GM23248 (cell line): ENCODE measurements at places on chromosomes 5 and 9. TPM values are rescaled to one million over a fixed set of nuclear protein-coding genes. Genes with fewer than 3 reads are reported as not detected.

Gene FRMD3
- 0.13 and 0.32 TPM in 2 replicates for total RNA-seq

Gene SLC6A7
- total RNA-seq, result not detected in 2 replicates

Gene PLPPR1
- total RNA-seq, result not detected in 2 replicates

Gene CRHBP
- not detected in 2 replicates for total RNA-seq

Gene GLDC
- total RNA-seq, result 0.11 TPM in 1 of 2 replicates, not detected in the other

Gene WHRN
- 0.76 and 1.1 TPM in 2 replicates for total RNA-seq

Gene NR6A1
- total RNA-seq, result not detected in 2 replicates

- DNase-seq, result no peak
Observed at GRCh38 chr5:174895360-174895759, 171.0 kb downstream of the MSX2 start.

GRCh38 chr5:22372826-22373660, 480.1 kb downstream of the CDH12 start:
- no peak for DNase-seq

- DNase-seq, result no peak
Observed at GRCh38 chr5:23742701-23743100, 235.3 kb downstream of the PRDM9 start.

- DNase-seq, result no peak
Observed at GRCh38 chr5:133461796-133462516, 150.4 kb downstream of the FSTL4 start.

DNA sequence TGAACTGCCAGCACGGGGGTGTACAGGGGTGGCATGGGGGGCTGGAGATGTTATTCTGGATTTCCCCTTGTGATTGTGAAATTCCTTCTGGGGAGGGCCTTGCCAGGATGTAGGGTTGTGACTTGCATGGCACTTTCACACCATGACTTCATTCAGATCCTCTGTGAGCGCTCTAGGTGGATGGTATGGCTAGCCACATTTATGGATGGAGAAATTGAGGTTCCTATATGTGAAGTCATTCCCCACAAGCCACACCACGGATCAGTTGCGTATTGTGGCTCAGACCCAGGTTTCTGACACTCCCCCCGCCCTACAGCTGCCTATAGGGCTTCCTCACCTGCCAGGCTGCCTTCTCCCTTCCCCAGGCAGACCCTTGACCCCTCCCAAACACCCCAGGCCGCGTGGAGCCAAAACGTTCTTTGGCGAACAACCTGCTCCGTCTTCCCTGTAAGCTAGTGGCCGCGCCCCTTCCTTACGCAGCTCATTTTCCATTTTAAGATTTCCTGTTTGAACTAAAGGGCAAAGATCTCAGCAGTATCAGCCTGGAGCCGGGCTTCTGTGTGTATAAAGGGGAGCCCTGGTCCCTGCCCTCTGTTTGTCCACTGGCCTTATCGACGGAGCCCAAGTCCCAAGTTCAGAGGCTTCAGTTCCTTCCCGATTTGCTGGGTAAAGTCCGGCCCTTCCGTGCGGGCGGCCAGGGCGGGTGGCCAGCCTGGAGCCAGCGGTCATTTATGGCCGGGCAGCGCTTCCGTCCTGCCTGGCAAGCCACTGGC, 97.8 kb upstream of the KLF4 start:
- DNase-seq, result no peak

DNA sequence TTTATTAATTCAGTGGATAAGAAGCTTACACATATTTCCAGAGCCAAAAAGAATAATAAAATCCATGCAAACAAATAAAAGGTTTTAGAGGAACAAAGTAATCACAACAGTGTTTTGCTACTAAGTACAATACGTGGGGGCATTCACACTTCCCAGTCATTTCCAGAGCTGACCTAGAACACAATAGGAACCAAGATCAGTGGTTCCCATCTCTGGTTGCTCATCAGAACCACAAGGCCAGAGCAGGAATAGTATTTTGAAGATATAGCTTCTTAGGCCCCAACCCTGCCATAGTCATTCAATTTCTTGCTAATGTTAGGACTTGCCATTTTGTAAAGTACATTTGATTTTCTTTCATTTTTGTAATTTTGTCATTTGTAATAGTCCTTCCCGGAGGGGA, 215.4 kb downstream of the NR3C1 start:
- DNase-seq, result no peak

DNA sequence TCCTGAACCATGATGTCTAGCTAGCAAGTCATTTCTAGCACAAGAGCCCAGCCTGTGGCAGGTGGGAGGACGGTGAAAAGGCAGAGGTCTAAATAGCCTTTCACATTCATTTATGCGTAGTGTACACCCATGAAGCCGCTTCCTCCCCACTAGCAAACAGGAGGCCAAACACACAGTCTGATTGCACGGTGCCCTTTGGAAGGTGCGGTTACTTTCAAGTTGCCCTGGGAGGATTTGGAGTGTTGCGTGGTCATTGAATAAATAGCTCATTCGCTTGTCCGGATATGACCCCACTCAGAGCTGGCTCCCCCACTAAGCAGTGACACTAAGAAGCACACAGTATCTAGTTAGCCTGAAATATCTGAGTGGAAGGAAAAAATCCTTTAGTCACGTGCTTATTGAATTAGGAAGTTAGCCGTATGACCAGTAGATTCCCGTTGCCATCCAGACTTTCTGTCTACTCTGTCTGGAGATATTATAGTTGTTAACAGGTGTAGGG, 664 bp upstream of the ARSB start:
- peak; percentile 70 for DNase-seq

GRCh38 chr9:86865952-86866351, 81.4 kb downstream of the GAS1 start:
- DNase-seq, result no peak

DNA sequence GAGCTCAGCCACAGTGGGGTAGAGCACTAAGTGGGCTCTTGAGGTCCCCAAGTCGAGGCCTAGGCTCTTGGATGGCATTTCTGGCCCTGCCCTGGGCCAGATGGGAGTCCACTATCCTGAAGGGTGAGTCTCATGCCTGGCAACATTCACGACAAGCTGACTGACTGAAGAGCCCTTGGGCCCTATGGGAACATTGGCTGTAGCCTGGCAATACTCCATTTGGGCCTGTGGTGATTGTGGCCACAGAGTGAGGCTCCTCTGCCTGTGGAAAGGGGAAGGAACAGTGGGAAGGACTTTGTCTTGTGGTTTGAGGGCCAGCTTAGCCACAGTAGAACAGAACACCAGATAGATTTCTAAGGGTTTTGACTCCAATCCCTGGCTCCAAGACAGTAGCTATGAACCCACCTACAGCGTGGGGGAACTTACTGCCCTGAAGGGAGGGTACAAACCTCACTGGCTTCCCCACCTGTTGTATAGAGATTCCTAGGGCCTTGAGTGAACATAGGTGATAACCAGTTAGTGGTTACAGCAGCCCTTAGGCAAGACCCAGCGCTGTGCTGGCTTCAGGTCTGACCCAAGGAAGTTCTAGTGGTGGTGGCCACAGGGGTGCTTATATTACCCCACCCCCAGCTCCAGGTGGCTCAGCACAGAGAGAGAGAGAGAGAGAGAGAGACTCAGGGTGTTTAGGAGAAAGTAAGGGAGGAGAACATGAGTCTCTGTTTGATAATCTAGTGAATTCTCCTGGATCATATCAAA, 72.4 kb downstream of the KIAA0825 start:
- DNase-seq, result no peak

DNA sequence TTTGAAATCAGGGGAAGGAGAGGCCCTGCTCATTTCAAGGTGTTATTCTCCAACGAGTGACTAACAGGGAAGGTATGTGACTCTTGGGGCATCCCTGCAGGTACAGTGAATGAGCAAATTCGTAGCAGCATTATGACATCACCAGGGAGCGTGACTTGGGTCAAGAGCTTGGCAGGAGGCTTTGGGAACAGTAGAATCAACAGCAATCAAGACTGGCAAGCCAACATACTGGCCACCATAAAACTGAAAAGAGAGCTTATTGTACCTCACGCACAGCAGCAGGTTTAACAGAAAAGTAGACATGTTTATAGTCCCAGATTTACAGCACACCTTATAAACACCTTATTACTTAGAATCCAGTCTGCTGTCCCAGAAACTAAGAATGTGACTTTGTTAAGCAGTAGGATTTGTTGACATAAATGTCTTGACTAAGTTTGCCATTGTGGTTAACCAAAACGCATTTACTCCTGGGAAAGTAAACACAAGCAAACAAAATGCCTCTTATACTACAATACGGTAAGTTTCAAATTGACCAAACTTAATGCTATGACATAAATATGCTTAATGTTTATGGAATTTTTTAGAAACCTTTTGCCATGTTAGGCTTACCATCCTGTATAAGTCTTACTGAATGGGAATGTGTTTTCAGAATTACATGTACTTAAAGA, 297.8 kb downstream of the NPR3 start:
- no peak for DNase-seq

DNA sequence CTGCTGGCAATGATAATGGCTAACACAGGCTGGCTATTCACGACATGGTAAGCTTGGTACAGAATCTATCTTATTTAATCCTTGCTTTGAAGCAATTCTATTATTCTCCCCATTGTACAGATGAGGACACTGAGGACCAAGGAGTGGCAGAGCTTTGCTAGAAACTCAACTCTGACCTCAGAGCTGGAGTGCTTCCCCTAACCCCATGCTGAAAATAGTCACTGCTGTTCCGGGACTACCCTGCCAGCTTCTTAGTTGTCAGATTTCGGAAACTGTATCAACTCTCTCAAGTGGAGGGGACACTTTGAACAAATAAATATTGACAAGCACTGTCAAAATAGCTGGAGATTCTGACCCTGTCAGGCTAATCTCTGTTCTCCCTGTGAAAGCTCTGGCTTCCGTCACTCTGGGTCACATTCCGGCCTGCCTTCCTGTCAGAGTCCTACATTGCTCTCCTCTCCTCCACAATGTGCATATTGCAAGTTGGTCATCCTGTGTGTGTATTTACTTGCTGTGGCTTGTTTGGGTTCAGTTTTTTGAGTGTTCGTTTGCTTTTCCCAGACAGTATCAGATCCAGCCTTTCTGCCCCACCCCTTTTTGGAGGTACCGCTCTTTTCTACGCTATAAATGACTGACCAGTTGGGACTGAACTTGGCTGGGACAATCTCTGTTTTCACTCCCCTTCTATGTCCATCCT, 134.3 kb upstream of the MAP1B start:
- DNase-seq, result no peak

GRCh38 chr5:167968837-167969236, 322.6 kb upstream of the WWC1 start:
- no peak for DNase-seq

DNA sequence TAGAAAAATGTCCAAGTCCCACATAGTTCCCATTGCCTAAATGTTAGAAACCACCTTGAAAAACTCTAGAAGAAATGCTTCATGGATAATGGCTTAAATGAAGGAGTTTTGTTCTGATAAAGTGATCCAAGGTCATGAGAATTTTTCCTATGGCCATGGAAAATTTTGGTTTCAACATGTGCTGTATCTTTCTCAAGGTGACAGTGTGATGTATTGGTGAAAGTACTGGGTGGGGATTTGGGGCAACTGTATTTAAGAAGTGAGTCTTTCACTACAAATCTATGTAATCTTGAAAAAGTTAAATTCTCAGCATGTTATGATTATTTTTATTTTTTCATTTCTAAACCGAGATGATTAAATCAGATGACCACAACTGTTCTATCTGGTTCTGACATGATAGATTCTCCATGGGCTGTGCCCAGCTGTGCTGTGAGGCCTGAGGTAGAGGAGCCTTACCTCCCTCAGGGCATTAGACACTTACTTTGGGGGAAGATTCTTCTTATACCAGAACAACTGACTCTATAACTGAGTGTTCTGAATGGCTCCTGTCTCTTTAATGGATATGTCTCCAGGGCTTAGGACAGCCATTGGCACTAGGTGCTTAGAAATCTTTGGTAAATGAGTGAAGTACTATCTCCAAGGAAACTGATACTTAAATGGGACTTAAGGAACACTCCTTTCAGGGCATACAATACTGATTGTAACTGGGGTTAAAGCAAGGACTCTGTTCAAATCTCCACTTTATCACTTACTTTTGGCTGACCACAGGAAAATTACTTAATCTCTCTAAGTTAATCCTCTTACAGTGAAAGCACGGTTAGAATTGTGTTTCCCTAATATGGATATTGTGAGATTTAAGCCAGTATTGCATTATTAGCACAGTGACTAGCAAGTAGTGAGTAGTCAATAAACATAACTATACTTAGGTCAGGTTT, 397.4 kb upstream of the MEF2C start:
- no peak for DNase-seq

- peak; percentile 87 for DNase-seq
Observed at GRCh38 chr5:124741711-124742496, 4.5 kb downstream of the ZNF608 start.

GRCh38 chr9:93900971-93901861, 53.9 kb downstream of the BARX1 start:
- no peak for DNase-seq

DNA sequence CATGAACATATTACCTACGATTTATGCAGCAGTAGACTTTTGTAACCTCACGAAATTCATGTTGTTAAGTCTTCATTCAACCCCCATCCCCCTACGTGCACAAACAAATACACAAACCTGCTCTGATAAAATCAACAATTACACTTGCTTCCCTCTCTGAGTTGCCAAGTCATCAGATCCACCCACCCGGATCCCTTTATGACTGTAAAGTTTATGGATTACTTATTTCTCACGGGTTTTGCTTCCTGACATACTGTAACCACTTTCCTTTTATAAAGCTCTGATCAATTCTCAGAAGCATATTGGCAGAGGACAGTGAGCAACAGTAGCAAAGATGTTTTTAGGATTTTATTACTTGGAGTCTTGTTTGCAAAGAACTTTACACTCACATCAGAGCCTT, 70.5 kb downstream of the MLLT3 start:
- no peak for DNase-seq

DNA sequence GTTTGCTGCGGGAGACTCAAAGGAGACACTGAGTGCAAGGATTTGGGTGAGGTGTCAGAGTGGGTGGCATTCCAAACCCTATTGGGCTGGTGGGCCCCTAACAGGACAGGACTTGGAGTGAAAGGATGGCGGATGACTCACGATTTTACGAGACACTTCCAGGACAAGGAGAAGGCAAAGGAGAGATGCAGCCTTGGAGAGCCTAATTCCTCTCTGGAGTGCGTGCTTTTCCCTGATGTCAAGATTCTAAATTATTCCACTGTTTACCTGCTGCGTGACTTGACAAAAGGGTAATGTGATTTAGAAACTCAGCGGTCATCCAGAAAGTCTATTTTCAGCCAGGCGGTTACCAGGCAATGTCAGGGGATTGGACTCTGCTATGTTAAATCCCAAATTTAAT, 41.6 kb upstream of the CD180 start:
- no peak for DNase-seq

DNA sequence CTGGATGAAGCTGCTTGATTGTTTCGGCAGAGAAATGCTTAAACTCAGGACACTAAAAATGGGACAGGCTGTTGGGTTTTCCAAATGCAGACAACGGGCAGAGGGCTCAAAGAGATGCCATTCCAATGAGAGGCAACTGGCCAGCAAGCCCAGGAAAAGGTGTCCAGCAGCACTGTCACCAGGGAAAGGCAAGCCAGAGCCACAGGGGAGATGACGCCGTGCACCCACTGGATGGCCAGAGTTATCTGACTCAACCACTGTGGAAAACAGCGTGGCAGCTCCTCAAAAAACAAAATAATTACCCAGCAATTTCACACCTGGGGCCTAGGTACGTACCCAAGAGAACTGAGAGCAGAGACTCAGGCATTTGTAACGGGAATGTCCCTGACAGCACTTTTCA, 48.4 kb upstream of the SIMC1 start:
- DNase-seq, result no peak

- DNase-seq, result no peak
Observed at GRCh38 chr5:125703616-125704015, 719.6 kb upstream of the GRAMD2B start.
